ENCODE measurements at places on chromosomes 6 and 20.

DNA sequence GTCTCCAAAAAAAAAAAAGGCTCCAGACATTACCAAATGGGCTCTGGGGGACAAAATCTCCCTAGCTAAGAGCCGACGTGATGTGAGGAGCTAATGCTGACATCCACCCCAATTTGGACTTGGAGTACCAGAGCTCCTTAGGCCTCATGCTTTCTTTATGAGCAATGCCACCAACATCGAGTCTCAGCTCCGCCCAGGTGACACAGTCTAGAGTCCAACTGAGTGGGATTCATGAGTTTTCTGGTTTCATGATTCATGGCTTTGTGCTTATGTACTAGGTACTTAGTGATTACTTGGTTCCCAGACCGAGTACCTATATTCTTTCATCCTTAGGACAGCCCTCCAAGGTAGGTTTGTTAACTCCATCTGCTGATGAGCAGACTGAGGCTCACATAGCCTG is 4.4 kb downstream of the ANKRD60 start:
- DNase-seq = no peak

- DNase-seq = no peak
Observed at GRCh38 chr20:10454151-10454750, 19.1 kb downstream of the SLX4IP start.

DNA sequence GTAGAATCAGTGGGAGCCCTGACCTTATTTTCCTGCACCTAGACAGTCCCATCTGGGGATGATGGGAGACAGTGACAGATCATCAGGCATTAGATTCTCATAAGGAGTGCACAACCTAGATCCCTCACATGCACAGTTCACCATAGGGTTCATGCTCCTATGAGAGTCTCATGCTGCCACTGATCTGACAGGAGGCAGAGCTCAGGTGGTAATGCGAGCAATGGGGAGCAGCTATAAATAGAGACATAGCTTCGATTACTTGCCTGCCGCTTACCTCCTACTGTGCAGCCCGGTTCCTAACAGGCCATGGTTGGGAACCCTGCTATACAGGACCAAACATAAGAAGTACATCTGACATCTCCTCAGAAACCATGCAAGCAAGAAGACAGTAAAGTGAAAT is 31.5 kb upstream of the ASF1A start:
- no peak for DNase-seq

DNA sequence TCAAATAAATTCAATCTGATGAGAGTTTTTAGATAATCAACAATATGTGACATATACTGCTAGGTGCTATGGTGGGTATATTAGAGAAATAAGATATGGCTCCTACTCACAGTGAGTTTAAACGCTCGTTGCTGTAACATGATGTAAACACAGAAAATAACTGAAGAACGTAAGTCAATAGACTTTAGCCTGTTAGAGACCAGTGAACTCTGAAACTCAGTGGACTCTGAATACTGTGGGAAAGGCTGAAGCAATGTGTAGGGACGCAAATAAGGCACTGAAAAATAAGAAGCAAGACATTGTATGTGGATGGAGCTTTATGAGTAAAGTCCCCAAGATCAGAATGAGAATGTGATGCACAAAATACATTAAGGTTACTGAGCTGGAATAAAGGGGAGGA is 431.6 kb downstream of the TFAP2B start:
- DNase-seq = no peak

DNA sequence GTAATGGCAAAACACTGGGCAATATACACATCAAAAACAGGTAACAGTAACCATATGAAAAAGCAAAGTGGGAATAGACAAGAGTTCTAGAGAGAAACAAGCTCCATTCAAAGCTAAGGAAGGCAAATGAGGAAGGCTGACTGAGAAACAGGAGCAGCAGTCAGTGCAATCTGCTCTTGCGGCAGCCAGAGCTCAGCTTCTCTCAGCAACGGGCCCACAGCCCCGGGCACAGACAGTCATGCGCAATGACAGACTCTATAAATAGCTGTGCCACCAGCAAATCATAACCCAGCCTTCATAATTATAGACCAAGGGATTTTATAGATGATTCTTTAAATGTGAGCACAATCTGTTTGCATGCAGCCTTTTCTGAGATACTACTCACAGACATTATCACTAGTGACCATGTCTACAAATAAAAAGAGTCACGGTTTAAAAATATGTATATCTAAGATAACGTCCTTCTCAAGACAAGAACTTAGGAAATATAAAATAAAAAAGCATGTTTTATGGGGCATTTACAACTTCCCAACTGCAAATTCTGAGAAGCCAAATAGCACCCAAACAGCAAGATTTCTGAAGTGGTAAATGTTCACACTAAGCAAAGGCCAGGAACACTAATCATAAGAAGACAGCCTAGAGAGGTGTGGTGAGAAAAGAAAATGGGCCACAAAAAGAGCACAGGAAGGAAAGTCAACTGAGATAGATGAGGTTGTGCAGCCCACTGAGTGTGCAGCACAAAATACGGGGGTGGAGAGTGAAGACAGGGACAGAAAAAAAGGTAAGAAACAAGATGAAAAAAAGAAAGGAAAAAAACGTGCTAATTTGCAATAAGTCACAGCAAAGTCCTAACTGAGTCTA is 39.9 kb upstream of the BEND6 start:
- DNase-seq = no peak

DNA sequence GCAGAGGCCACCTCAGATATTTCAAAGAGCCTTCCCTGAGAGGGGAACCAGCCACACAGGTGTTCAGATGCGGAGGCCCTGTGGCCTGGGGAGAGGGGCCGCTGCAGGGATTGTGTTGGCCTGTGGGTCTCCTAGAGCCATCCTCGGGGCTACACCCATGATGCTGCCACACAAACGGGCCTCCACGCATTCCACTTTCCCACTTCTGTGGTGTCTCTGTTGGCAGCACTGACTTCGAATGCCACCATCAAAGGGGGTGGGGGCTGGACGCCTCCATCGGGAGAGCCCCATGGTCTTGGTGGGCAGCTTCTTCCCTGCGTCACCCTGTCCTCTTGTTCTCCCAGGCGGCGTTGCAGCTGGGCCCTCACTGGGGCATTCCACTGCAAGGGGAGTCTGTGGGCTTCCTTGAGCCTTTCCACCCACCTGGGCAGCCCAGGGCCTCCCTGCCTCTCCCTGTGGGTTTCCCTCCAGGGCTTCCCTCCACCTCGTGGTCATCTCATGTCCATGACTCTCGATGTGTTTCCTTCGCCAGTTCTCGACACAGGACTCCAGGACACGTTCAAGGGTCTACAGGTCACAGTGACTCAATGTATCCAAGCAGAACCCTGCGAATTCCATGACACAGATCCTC is 145.5 kb downstream of the ERMARD start:
- no peak for DNase-seq

- no peak for DNase-seq
Observed at GRCh38 chr6:157017861-157018260, 240.7 kb downstream of the ARID1B start.

DNA sequence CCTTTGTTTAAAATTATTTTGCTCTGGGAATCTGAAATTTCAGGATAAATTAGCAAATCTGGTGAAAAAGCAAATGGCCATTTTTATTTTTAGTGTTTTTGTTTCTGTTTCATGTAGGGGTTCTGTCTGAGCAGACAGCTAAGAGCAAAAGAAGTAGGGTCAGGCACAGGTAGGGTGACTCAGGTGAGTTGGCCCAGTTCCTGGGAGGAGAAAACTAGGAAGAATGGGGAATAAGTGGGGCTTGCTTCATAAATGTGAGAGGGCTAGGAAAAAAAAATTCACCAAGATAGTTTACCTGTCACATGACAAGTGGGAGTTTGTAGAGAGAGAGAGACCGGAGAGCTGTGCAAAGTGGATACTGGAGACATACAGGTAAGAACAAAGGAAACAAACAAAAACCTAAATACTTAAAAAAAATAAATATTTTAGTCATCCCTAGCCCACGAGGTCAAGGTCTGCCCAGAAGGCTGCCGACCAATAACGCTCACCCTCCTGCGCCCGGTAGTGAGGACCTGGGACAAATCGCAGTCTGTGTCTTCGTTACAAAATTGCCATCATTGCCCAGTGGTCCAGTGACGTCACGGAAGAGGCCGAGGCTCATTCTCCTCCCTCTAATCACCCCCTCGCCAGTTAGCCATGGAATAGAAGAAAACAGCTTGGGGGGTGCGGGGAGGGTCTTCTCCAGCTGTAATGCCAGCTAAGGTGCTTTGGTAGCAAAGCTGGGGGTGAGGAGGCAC is 2.3 kb downstream of the THBD start:
- no peak for DNase-seq

DNA sequence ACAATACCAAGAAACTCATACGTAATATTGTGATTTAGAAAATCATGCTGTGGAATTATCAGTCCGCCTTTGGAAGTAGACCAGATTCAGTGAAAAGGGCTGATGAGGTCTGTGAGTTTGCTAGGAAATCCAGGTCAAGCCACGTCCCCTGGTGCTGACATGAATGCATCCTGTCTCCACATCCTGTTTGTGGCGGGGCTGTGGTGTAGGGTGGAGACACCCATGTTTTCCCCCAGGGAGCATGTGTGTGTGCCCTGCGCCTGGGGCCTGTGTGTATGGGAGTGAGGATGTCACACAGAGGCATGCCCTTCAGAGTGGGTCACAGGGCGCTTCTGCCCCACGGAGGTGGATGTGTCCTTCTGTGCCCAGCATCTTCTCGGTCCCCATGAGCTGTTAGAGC is 109.1 kb downstream of the SASH1 start:
- no peak for DNase-seq

GRCh38 chr6:139443231-139444112 is 69.0 kb upstream of the CITED2 start:
- DNase-seq = no peak

DNA sequence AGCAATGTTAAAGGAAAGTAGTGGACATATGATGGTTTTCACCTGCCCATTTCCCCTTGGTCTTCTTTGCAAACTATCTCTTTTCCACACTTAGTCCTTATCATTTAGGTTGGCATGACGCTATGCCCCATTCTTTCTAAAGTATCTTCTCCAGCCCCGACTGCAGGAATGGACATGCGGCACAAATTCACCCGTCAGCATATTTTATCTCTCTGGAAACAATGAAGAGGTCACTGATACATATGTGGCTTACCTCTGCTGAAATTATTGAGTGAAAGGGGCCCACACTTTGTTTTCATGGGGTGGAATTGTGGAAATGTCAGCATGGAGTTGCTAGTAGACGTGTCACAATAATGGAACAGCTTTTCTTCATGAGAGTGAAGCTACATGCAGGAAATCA is 45.8 kb upstream of the MEI4 start:
- no peak for DNase-seq

DNA sequence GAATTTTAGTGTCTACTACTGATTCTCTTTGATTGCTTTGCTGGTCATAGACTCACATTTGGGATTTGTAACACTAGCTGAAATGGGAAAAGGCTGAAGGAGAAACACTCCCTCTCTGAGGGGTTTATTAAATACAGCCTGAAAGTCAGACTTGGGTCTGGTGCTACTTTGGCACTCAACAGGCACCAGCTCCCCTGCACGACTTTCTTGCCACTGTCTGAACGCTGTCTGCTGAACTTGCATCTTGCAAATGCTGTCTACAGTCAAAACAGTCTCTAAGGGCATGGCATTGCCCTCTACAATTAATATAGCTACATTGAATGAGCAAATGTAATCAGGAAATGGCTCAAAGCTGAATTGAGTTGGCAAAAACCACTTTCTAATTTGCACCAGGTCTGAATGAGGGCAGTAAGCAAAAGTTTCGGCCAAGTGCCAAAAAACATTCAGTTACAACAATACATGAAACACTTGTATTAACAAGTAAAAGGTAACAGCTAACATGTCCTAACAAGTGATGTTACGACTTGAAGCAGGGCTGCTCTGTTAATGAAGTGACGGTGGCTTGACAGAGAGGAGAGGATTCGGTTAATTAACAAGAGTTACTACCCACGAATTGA is 119.5 kb downstream of the FOXC1 start:
- no peak for DNase-seq

GRCh38 chr20:35008411-35009342 is 53.0 kb downstream of the MYH7B start:
- peak; percentile 43 for DNase-seq

GRCh38 chr6:45422503-45423110 is 44.9 kb upstream of the SUPT3H start:
- peak; percentile 35 for DNase-seq

DNA sequence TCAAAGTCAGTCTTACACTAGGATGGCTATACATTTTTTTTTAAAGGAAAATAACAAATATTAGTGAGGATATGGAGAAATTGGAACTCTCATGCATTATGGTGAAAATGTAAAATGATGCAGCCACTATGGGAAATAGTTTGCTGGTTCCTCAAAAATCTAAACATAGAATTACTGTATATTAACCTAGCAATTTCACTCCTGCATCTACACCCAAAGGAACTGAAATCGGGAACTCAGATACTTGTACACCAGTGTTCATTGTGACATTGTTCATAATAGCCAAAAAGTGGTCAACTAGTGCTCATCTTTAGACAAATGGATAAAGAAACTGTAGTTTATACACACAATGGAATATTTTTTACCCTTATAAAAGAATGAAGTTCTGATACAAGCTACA is 110.7 kb downstream of the UTRN start:
- DNase-seq = no peak

DNA sequence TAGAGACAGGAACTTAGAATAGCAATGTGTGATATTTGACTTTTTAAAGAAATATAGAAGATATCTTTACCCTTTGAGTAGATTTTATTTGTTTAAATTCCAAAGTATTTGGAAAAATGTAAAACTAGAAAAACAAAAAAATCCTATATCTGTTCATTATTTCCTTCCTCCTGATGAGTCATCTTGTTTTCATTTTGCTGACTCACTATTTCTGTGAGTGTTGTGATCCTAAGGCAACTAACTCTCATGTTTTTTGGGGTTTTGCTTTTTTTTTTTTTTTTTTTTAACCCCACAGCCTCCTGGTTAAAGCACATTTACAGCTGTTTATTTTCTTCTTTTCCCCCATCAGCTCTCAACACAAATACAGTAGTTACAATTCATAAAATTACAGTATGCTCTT is 37.8 kb upstream of the THEMIS start:
- no peak for DNase-seq

GRCh38 chr6:53573299-53573698 is 28.4 kb upstream of the GCLC start:
- no peak for DNase-seq

- DNase-seq = no peak
Observed at GRCh38 chr20:33475381-33476152, 14.3 kb upstream of the CBFA2T2 start.

DNA sequence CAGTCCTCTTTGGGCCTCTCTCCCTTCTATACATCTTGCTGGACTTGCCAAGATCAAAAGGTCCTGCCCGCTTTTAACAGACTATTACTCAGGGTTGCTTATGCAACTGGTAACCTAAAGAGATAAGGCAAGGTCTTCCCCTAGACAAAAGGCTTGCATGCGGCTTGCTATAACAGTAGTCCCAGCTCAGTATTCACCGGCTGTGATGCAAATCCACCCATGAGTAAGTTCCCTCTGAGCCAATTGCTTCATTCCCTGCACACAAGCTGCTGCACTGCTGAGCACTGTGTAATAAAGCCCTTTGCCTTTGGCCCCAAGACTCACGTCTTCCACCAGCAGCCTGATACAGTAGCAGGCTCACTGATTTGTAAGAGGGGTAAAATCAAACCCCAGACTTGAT is 363.8 kb downstream of the PRKN start:
- no peak for DNase-seq

Data from ovary (tissue), 10 donors.